ENCODE measurements at places on chromosomes 3 and 15. TPM values are rescaled to one million over a fixed set of nuclear protein-coding genes. Genes with fewer than 3 reads are reported as not detected.
A peak's percentile ranks its signal among the peaks of the same experiment; 100 is the strongest.

GRCh38 chr15:44087578-44088465 lies 107.2 kb downstream of the FRMD5 start:
- no peaks in the 10 kb centered on the region for H3K36me3 ChIP-seq
- no peak for DNase-seq
- H3K4me3 ChIP-seq = no peak overlapping the region
- peaks cover 10% of the 10 kb centered on the region for H3K4me1 ChIP-seq

GRCh38 chr3:177894081-177894728 lies 642.0 kb upstream of the KCNMB2 start:
- no peak for DNase-seq
- H3K27ac ChIP-seq = peak overlapping the region; percentile 53
- peaks cover 10% of the 10 kb centered on the region for H3K36me3 ChIP-seq

GRCh38 chr3:172231318-172231901 lies 192.0 kb downstream of the FNDC3B start:
- DNase-seq = no peak
- H3K36me3 ChIP-seq = peaks cover 49% of the 10 kb centered on the region
- peaks cover 11% of the 10 kb centered on the region for H3K4me1 ChIP-seq
- no peaks in the 10 kb centered on the region for H3K27me3 ChIP-seq

GRCh38 chr3:146217324-146217723 lies 33.6 kb downstream of the PLSCR4 start:
- peaks cover 2% of the 10 kb centered on the region for H3K4me1 ChIP-seq
- no peak overlapping the region for H3K27ac ChIP-seq
- peaks cover 17% of the 10 kb centered on the region for H3K36me3 ChIP-seq
- H3K27me3 ChIP-seq = no peaks in the 10 kb centered on the region

TEX9 gene
- 2.4 TPM for total RNA-seq
